G401 (cell line): ENCODE measurements at places on chromosomes 2 and 18. TPM values are rescaled to one million over a fixed set of nuclear protein-coding genes. Genes with fewer than 3 reads are reported as not detected.
A peak's percentile ranks its signal among the peaks of the same experiment; 100 is the strongest.

- no peak for DNase-seq
Observed at GRCh38 chr2:29241955-29242565, 126.8 kb downstream of the CLIP4 start.

- DNase-seq: no peak
Observed at GRCh38 chr2:119775102-119775501, 15.4 kb downstream of the PTPN4 start.

GRCh38 chr2:179682756-179683155, 178.7 kb downstream of the ZNF385B start:
- no peak for DNase-seq

DNA sequence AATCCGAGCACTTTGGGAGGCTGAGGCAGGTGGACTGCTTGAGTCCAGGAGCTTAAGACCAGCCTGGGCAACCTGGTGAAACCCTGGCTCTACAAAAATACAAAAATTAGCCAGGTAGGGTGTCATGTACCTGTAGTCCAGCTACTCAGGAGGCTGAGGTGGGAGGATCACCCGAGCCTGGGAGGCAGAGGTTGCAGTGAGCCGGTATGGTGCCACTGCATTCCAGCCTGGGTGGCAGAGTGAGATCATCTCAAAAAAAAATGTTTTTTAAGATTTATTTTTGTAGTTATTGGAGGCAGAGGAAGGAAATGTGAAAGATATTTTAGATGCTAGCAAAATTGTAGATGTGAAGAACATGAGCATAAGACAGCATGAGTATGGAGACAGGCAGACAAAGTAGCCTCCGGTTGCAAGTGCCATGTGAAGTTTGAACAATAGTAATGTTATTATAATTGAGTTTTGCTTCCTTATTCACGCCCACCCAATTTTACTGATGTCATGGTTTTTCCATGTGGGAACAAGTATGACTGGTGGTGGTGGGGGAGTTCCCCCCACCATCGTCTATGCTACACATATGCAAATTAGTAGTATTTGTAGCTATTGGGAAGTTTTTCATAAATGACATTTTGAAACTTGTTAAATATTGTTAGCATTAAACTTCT, 18.0 kb downstream of the REL start:
- no peak for DNase-seq

GRCh38 chr2:165803123-165803760, 9.2 kb upstream of the GALNT3 start:
- DNase-seq: no peak

- no peak for DNase-seq
Observed at GRCh38 chr2:191446910-191447309, 201.7 kb downstream of the MYO1B start.

DNA sequence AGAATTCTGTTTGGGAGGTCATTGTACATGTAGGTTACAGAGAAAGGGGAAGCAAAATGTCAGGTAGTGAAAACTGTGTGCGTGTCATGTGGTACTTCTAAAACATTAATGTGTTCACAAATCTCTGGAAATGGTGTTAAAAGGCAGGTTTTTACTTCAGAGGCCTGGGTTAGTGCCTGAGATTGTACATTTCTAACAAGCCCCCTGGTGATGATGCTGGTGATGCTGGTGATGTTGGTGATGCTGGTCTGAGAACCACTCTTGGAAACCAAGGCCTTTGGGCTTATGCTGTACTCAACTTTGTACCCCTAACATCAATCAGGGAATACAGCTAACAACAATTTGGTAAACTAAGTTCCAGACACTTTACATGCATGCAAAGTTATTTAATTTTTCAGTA, 187.1 kb downstream of the SCG2 start:
- DNase-seq: no peak

DNA sequence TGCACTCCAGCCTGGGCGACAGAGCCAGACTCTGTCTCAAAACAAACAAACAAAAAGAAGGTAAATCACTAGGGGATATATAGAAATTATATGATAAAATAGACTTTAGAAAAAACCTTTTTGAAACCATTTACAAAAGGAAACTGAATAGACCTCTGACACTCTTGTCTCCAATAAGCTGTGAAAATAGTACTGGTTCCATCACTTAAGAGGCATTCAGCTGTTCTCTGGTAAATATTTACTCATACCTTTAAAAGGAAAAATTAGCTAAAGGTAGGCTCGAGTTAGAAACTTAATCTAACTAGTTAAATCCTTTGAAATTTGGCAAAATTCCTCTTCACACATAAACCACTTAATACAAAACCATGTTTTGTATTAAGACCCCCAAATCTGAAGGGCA, 21.4 kb downstream of the RAB27B start:
- no peak for DNase-seq

DNA sequence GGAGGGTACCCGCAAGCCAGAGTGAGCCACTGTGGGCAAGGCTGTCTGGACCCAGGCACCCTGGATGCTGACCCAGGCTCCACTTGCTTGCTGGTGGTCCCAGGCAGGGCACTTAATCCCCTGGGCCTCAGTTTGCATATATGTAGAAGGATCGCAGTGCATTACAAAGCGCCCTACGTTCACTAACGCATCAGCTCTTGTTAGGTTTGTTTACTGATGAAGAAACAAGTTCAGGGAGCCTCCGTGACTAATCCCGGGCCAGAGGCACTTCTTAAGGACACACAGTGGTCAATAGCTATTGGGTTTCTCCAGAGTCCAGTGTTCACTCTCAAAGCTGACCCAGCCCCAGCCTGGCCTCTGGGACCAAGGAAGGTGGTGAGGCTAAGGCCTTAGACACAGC, 70.2 kb downstream of the LBH start:
- no peak for DNase-seq

- DNase-seq: no peak
Observed at GRCh38 chr18:39705362-39705761, 2139.8 kb upstream of the CELF4 start.

- no peak for DNase-seq
Observed at GRCh38 chr18:75139226-75139911, 69.6 kb downstream of the PTGR3 start.

GRCh38 chr2:168626647-168627046, 170.6 kb downstream of the CERS6 start:
- DNase-seq: peak; percentile 41

GRCh38 chr2:182784777-182785176, 68.7 kb downstream of the DNAJC10 start:
- peak; percentile 63 for DNase-seq

- peak; percentile 13 for DNase-seq
Observed at GRCh38 chr18:61371111-61371510, 37.9 kb downstream of the CDH20 start.

DNA sequence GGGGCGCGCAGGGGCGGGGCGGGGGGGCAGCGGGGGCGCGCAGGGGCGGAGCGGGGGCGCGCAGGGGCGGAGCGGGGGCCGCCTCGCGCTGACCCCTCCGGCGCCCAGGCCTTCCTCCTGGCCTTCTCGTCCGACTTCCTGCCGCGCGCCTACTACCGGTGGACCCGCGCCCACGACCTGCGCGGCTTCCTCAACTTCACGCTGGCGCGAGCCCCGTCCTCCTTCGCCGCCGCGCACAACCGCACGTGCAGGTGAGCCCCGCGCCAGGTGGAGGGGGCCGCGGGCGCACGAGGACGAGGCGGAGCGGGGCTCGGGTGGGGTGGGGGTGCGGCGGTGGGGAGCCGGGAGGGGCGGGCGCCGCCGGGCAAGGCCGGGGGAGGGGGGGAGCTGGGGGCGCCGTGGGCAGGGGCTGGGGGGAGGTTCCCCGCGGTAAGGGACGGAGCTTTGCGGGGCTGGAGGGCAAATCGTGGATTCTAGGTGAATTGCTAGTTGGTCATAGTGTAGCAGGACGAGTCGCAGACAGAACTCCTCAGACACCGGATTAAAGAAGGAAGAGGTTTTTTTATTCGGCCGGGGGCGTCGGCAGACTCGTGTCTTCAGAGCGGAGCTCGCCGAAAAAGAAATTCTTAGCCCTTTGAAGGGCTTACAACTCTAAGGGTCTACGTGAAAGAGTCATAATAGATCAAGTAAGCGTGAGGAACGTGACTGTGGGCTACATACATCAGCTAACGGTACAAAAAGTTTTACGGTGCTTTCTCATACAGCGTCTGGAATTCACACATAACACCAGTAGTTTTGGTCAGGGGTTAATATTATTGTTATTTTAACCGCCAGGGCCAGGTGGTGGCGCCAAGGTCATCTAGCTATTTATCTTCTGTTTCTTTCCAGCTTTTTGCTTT, 29.9 kb downstream of the ANO7 start:
- peak; percentile 59 for DNase-seq

DNA sequence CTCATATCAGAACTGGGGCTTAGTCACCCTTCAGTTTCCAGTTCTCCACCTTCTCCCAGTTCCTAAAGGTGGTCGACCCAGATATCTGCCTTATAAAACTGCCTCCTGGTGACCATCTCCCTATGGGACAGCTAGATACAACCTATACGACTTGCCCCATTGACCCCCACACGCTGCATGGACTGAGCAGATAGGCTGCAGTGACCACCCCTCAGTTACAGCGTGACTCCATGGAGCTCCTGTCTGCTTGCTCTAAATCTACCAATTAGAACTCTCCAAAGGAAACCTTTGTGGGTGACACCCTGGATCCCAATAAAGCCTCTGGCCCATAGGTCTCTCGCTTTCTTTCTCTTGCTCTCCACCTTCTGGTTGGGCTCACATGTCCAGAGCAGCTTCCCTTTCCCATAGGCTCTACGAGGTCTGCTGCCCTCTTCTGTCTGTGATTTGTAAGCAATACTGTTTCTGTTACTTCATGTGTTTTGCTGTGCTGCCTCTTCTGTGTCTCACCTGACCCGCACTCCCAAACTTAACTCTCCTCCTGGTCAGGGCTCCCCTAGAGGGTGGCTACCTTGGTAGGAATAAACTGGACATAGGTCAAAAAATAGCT, 971.3 kb upstream of the FAM98A start:
- no peak for DNase-seq

- peak; percentile 5 for DNase-seq
Observed at GRCh38 chr2:27408601-27409320, 630 bp downstream of the PPM1G start.

FIGN gene
- total RNA-seq: 2.1 and 3.7 TPM in 2 replicates

ACMSD gene
- not detected in 2 replicates for total RNA-seq

LYPD1 gene
- not detected in 2 replicates for total RNA-seq

PDE11A gene
- total RNA-seq: 2.6 and 3.2 TPM in 2 replicates
